ENCODE measurements at places on chromosomes 3 and 15.
A peak's percentile ranks its signal among the peaks of the same experiment; 100 is the strongest.

DNA sequence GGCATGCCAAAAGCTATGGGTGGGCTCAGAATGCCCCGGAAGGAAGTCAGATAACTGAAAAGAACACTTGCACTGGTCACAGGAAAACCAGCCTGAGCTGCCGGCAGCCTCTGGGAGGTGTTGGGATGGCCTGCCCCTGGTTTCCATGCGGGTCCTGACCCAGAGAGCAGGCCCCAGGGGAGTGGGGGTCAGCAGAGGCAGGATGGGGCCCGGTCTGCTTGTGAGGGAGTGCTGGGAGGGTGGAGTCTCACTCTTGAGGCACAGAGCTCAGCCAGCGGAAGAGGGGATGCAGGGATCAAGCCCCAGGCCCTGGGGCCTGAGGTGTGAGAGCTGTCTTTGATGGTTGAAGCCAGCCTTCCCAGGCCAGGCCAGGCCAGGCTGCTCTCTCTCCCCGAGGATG lies 2.4 kb upstream of the RPUSD3 start:
- no peak for DNase-seq

DNA sequence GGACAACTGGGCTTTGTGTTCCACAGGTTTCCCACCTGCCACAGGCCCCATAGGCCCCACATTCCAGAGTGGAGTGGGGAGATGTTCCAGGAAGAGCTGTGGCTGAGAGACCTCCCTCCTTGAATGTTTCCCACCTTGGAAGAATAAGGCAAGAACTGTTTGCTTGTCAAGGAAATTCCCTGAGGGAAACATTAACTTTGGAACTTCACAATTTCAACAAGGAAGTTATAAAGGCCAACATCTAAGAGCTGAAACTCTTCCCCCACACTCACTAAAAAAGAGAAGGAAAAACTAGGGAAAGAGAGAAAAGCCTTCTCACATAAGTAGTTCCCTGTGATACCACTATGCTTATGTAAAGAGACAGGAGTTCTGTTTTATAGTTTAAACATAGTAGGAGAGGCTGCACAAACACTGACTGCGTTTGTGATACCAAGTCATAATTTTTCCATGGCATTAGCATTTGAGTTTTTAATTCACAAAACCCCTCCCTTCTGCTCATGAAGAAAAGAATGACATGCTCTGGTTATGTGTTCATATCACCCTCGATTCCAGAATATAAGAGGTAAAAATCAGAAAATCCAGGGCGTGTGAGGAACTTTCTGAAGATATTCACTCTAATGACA lies 39.8 kb upstream of the SPRED1 start:
- no peak for DNase-seq

GRCh38 chr3:180828001-180828720 lies 84.3 kb upstream of the FXR1 start:
- DNase-seq = no peak

GRCh38 chr3:36397841-36398240 lies 17.5 kb downstream of the STAC start:
- peak; percentile 88 for DNase-seq

DNA sequence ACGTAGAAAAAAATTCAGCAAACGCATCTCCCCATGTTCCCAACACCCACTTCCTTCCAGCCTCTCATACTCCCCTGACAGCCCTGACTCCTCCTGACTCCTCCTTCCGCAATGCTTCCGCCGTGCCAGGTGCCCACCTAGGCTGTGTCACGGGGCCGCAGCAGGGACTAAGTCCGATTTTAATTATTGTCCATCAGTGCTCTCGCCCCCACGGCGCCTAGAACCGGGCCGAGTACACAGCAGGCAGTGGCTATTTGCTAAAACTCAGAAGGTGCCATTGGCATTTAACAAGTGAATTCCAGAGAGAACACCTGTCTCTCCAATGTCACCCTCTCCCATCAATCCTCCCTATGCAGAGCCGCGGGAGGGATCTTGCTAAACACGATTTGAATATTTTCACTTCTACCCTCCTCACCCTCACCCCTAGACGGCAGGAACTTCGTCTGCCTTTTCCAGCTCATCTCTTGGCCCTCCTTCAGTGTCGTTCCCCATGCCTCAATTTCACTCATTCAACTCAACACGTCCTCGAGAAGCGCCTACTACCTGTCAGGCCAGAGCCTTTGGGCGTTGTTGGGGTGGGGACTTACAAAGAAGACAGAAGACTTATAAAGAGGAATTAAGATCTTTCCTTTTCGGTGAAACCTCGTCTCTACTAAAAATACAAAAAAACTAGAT lies 11.5 kb upstream of the SHF start:
- no peak for DNase-seq

- DNase-seq = no peak
Observed at GRCh38 chr3:106740116-106740515, 637.1 kb upstream of the CCDC54 start.

GRCh38 chr3:147924755-147925154 lies 515.6 kb downstream of the ZIC1 start:
- no peak for DNase-seq

- no peak for DNase-seq
Observed at GRCh38 chr15:84811151-84811550, 6.0 kb upstream of the ALPK3 start.

DNA sequence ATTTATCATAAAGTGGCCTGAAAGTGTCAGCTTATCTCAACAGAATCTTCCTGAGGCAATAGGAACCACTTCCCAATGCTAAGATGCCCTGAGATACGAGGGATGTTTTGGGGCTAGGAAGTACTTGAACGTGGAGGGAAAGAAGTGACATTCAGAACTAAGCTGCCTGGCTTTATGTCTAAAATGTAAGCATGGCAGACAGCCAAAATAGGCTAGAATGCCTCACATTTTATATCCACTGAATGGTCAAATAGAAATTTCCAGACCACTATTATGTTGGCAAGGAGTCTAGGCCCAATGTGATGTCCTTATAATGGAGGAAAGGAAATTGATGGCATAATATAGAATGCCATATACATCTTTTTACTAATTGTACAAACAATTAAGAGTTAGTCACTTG lies 154.9 kb downstream of the PEX5L start:
- DNase-seq = no peak

GRCh38 chr3:73389117-73389813 lies 235.5 kb downstream of the PDZRN3 start:
- DNase-seq = no peak

GRCh38 chr3:151145713-151146070 lies 57.3 kb downstream of the GPR171 start:
- no peak for DNase-seq

DNA sequence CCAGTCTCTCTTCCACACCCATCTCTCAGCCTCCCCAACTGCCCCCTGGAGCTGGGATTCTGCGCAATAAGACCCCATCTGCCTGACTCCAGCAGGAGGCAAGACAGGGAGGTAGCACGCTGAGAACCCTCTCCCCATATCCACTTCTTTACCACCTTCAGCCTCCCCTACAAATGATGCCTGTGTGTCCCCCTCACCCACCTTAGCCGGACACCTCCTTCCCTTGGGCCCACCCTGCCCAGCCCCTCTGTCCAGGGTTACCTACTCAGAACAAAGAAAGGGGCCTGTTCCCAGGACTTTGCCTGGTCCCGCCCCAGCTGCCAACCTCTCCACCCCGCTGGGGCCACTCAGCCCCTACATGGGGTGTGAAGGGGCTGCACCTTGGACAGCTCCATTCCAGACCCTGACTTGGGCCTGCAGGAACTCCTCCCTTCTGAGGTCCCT lies 40.8 kb upstream of the ATP2B2 start:
- no peak for DNase-seq

DNA sequence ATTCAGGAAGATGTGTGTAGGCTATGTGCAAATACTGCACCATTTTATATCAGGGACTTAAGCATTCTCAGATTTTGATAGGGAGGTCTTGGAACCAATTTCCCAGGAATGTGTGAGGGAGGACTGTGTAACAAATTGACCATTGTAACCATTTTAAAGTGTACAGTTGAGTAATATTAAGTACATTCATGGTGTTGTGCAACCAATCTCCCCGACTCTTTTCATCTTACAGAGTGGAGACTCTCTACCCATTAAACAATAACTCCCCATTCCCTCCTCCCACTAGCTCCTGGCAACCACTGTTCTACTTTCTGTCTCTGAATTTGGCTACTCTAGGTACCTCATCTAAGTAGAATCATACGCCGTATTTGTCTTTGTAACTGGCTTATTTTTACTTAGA lies 5.1 kb downstream of the RCN2 start:
- no peak for DNase-seq

DNA sequence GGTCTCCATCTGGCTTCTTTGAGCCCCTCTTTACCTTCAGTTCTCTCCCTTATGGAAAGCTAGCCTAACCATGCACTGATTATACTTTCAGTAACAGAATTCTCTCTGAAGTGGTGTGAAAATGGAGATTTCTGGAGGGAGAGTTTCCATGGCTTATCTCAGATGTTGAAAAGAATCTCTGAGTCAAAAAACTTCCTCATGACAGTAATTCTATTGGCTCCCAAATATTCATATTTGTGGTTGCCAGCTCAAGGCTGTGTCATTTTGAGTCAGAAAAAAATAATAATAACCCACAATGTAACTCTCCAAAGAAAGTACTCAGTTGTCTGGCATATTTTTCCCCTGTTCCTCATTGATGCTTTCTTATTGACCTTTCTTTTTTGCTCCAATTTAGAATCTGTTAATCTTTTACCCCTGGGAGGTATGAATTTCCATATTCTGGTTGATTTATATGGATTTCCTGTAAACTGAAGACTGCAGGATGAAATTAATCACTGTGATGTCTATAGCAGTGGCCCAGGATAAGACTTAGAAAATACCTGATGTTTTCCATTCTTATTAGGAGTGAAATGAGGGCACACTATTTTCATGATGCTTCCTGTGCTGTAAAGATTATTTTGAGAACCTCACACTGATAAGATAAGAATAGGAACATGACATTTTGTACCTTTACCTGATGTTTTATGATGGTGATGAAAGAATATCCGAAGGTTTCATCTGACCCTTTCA lies 149.5 kb upstream of the EPHA3 start:
- DNase-seq = peak; percentile 62

DNA sequence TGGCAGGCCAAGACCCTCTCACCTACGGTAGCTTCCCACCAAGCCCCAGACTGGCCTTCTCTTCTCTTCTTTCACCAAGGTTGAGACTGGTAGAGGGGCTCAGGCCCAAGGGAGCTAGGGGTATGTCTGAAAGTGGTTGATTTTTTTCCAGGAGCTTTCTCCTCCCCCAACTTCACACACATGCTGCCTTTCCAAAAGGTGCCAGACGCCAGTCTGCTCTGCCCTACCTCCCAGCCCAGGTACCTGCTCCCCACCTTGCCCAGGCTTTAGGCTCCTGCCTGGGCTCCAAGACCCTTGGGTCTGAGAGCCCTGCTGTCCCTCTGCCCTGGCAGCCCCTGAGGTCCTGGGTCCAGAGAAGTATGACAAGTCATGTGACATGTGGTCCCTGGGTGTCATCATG lies 28.4 kb downstream of the MAPKAPK3 start:
- no peak for DNase-seq

DNA sequence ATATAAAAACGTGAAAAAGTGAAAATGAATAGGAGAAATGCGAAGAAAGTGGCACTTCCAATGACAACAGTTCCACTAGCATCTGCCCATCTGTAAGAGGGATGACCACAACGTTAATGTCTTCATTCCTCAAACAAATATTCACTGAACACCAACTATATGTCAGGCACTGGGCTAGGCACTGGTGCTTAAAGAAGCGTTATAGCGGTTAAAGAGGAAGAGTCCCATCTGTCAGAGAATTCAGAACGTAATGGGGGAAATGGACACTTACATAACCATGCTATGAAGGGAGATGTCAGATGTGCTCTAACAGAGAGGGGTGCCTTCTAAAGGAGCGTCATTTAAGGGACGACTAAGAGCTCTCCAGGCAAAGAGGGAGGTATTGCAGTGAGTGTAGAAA lies 8.2 kb downstream of the RUBCN start:
- no peak for DNase-seq

- DNase-seq = peak; percentile 67
Observed at GRCh38 chr3:11807686-11808085, 39.0 kb downstream of the TAMM41 start.

GRCh38 chr3:113977822-113978221 lies 30.0 kb downstream of the ZDHHC23 start:
- no peak for DNase-seq

DNA sequence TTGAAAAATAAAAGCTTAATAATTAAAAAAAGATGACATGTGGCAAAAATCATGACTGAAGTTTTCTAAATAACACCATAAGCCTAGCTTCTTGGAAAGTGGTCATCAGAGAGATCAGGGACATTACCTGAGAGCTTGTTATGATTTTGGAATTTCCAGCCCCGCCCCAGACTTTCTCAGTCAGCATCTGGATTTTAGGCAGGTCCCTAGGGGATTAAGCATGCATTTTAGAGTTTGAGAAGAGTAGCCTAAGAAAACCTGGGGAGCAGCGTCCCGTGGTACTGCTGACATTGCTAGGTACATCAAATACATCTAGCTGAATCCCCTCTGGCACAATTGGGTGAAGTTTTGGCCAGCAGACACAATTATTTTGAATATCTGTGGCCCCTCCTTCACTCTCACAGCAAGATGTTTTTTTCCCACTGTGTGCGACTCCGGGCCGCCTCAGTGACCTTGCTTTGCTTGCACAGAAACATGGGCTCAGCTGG lies 58.7 kb upstream of the MEF2A start:
- no peak for DNase-seq

DNA sequence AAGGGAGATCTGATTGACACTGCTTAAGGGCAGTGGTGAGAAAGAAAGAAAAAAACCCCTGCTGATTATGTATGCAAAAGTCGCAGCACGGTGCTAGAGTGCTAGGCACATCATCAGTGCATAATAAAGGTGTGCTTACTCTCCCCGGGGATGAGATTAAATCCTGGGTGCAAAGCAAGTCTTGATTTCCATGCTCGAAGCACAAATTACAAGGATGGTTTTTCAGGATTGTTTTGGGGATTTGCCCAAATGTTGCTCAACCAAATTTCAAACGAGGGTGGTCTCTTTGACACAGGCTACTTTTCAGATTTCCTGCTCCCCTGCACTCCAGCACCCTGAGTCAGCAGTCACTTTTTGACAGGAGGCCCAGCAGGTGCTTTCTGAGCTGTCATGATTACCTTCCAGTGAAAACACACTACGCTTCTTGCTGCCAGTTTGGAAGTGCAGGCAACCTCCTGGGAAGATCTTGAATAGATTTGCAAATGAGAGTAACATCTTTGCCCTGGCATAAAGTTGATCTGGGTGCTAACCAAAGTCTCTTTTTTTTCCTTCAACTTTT lies 167.5 kb upstream of the TRIM42 start:
- no peak for DNase-seq

Data from GM04504 (cell line).